ENCODE measurements at places on chromosomes 4 and X.

DNA sequence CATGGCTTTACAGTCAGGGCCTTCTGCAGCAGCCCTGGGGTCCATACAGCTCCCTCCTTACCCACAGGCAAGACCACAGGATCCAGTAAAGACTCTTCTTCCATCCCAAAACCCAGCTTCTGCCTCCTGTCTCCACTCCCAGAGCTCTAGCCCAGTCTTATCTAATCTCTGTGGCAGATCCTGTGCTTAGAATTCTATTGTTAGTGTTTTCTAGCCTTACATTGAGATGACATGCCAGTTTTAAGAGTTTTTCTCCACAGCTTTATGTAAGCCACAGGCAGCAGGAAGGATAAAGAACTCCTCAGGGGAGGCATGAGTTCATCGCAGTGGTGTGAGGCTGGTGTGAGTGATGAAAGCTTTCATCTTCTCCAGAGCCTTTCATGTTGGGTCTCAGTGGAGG is 129.1 kb downstream of the RCHY1 start:
- no peak for DNase-seq

DNA sequence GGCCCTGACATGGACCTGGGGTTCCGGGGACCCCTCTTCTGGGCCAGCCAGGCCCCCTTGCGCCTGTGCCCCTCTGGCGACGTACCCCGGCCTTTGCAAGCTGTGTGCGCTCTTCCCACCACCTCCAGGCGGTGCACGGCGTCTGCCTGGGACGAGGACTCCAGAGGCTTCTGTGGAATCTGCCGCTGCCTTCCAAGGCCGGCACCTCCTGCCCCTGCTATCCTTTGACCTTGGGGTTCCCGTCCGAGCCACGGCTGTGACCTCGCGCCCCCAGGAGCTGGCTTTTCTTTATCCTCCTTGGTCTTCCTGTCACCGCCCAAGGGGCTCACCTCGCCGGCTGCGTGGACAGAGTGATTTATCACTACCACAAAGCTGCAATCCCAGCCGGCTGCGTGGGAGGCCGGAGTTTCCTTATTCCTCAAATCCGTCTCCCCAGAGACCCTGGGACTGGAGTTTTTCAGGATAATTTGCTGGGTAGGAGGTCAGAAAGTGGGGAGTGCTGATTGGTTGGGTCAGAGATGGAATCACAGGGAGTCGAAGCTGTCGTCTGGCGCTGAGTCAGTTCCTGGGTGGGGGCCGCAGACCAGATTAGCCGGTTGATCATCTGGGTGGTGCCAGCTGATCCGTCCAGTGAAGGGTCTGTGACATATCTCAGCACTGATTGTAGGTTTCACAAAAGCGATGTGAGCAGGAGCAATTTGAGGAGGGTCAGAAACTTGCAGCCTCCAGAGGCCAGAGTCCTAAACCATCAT is 19.8 kb upstream of the PLCXD1 start:
- peak; percentile 19 for DNase-seq

DNA sequence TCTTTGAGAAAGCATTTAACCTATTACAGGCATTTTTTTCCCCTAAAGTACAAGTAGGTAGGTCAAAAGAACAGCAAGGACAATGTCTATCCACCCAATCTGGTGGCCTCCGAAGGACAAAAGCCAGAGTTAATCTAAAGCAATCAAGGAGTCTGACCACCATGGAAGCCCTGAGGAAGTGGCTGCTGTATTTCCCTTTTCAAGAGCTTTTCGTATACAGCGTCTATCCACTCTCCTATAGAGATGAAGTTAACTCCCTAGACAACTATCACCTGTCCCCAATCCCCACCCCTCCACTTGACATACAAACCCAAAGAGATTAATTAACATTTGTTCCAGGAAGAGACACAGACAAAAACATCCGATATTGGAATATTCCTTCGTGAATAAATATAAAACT is 85.5 kb downstream of the SNCA start:
- DNase-seq, result no peak

GRCh38 chrX:51894697-51895336 is 1.4 kb downstream of the MAGED1 start:
- DNase-seq, result peak; percentile 57

DNA sequence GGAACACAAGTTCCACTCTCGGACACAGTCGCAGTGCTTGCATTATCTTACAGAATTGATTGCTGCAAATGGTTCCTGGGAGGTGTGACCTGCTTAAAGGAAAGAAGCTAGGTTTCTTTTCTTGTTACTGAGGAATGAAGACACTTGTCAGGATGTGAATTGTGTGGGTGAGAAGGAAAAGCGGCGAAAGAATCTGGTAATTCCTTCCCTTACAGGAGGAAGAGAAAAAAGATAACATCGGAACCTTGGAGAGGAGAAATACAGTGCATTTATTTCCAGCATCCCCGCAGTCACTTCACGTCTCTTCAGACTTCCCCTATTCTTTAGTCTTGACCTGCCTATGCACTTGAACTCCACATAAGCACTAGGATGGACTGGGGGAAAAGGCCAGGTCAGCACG is 389 bp upstream of the CCSER1 start:
- no peak for DNase-seq

GRCh38 chr4:184384056-184384809 is 90.1 kb downstream of the IRF2 start:
- DNase-seq, result no peak

DNA sequence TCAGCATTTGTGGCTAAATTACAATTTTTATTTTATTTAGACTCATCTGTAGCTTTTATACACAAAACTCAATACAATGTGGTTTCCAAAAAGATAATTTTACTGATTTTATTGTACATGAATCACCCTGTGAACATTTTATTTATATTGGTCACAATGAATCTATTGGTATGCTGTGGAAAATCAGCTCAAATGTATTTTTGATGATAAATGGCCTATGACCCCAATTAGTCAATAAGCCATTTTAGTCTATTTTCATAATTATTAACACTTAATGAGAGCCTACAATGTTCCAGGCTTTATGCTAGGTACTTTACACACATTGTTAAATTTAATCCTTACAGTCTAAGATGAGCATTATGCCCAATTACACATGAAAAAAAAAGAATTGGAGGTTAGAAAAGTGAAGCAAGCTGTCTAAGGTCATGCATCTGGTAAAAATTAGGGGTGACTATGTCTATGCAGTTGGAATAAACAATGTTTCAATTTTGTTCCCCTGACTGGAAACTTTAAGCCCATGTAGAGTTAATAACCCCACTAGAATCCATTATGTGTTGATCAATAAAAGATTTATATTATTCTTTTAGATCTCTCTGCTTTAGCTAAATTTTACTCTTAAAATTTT is 344.7 kb downstream of the PABPC4L start:
- DNase-seq, result no peak

DNA sequence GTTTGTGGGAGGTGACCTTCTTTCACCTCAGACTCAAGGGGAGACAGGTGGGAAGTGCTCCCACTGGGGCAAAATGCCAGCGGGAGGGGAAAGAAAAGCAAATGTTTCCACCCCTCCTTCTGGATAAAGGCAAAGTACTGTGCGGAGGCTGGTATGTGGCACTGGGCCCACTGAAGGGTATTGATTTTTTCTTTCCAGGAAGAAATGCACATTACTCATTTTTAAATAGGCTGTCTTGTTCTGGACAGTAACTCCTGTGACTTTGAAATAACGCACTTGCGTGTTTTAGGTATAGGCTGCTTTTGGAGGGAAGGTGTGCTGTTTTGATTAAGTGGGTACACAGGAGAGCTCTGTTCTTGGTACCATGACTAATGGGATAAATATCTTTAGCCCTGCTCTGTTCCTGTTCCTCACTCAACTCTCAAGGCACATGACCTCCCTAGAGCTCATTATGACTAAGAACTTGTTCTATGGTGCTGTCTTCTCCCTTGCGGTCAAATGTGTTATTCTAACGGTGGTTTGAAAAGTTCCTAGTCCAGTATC is 40.7 kb upstream of the MBTPS2 start:
- DNase-seq, result no peak

DNA sequence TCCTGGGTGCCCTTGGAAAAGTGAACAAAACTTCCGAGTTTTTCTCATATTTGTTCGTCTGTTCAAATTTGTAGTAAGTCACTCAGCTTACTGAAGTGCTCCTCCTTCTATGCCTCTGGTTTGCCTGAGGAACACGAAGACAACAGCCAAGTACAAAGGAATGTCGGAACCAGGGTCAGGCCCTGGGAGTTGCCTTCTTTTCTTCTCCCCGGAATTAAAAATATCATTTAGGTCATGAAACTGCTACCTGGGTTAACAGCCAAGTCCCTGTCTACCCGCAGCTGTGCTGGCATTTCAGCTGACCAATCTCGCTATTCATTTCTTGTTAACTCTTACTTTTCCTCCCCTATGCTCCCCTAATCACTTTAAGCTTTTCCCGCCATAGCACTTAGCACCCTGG is 137.6 kb upstream of the TEX13D start:
- no peak for DNase-seq

- no peak for DNase-seq
Measured at GRCh38 chr4:98546910-98547594, 111.4 kb downstream of the TSPAN5 start.

GRCh38 chr4:40562208-40562607 is 67.5 kb downstream of the RBM47 start:
- DNase-seq, result no peak

- DNase-seq, result no peak
Measured at GRCh38 chr4:81632581-81633299, 161.0 kb upstream of the RASGEF1B start.

DNA sequence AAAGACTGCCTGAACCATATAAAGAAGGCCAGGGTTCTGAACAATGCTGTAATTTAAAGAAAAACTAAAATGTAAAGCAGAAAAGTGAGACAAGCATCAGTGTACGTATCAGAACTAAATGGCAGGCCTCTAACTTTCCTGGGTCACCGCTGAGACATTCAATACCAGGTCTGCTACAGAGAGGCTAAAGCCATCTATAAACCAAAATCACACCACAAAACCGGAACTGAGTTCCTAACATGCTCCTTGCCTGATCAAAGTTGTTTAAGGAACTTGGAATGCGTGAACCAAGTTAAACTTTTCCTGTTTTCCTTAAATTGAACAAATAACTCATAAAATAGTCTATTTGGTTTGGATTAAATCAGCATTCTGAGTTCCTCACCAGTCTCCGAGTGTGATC is 55.3 kb upstream of the TECRL start:
- DNase-seq, result no peak

DNA sequence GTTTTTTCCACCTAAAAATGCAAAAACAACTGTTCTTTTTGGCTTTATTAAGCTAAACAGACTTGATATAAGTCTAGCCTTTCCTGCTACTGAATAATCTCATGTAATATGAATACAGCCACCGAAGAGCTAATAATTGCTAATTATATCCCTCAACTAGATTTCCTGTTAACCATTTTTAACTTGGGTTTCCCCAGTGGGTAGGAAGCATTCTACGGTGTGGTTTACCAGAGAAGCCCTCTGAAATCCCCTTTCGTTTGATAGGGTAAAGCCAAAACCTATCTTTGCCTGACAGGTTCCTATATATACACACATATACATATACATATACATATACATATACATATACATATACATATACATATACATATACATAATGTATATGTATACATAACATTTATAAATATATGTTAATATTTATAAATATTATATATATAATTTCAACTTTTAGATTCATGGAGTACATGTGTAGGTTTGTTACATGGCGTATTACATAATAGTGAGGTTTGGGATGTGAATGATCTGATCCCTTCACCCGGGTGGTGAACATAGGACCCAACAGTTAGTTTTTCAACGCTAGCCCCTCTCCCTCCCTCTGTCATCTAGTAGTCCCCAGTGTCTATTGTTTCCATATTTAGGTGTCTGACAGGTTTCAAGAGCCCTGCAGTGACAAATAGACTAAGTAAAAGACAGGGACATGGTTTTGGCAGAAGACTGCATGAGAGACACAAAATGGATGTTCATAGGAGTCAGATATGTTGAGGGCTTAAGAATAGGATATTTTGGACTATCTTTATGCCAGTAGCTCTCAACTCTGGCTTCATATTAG is 62.4 kb downstream of the ATXN3L start:
- no peak for DNase-seq

DNA sequence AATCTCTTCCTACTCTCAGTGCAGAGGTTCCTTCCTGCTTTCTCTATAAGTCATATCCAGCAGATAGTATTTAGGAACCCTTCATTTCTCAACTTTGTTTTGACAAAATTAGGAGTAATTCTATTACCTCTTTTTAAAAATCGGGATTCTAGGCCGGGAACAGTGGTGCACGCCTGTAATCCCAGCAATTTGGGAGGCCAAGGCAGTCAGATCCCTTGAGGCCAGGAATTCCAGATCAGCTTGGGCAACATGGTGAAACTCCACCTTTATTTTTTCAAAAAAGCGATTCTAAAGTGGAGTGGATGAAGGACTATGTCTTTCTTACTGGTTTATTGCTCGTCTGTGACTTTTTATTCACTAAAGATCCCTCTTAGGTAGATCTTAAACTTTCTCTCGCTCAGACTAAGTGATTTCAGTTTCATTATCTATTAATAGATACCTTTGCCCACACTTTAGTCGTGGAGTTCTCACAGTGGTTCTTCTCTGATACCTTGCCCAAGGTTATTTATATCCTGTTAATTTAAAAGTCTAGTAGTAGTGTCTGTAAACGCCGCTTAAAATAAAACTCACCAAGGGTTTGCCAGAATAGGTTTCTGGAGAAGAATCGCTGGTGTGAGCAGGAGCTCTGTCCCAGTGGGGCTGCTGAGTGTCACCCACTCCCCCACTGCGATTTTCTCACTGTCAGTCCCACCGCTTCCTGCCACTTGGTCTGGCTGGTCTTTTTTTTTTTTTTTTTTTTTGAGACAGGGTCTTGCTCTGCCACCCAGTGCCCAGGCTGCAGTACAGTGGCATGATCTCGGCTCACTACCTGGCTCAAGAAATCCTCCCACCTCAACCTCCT is 27.0 kb upstream of the TMEM131L start:
- DNase-seq, result no peak

DNA sequence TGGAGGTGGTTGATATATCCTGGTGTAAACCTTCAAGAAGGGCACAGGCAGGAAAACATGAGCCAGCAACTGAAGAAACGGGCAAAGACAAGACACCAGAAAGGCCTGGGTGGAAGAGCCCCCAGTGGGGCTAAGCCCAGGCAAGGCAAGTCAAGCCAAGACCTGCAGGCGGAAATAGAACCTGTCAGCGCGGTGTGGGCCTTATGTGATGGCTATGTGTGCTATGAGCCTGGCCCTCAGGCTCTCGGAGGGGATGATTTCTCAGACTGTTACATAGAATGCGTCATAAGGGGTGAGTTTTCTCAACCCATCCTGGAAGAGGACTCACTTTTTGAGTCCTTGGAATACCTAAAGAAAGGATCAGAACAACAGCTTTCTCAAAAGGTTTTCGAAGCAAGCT is 7.2 kb downstream of the ZFP42 start:
- no peak for DNase-seq

GRCh38 chr4:184420402-184420801 is 53.9 kb downstream of the IRF2 start:
- DNase-seq, result no peak

GRCh38 chr4:114780205-114780604 is 181.6 kb downstream of the UGT8 start:
- DNase-seq, result no peak

DNA sequence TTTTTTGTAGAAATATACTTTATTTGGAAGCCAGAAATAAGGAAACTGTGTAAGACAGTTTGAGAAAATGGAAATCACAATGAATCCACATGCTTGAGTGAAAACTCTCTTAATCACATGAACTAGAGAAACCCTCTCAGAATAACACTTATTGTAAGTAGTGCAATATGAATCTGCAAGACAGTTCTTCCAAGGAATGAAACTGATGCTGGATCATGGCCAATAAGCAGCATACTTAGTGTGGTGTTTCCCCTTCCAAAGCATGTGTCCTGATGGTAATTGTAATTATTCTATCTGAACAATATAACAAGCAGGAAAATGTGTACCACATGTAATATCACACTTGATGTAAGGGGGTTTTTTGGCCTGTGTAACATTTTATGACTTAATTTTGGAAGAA is 1870.5 kb upstream of the TENM3 start:
- DNase-seq, result no peak

Data from hematopoietic multipotent progenitor cell treated with erythropoietin and hydrocortisone succinate and interleukin-3 and kit ligand, for 8 days (in vitro differentiated cells).